ENCODE measurements at places on chromosomes 3 and 15.

- no peak for DNase-seq
These were observed 86.6 kb downstream of the EDEM1 start for GRCh38 chr3:5274091-5274490.

DNA sequence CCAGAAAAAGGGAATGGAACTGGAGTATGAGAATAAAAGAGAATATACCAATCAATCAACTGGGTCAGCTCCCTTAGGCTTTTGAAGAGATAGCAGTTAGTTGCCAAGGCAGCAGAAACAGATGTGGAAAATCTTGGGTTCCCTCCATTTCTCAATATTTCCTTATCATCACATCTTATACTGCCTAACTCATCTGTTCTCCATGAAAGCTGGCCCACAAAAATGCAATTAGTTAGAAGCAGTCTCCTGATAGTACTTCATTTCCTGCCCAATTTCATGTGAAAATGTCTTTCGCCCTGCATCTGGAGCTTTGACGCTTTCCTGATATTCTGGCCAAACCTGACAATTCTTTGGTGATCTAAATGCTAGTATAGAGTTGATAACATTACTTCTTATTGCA is 30.1 kb upstream of the SPTSSB start:
- peak; percentile 35 for DNase-seq

DNA sequence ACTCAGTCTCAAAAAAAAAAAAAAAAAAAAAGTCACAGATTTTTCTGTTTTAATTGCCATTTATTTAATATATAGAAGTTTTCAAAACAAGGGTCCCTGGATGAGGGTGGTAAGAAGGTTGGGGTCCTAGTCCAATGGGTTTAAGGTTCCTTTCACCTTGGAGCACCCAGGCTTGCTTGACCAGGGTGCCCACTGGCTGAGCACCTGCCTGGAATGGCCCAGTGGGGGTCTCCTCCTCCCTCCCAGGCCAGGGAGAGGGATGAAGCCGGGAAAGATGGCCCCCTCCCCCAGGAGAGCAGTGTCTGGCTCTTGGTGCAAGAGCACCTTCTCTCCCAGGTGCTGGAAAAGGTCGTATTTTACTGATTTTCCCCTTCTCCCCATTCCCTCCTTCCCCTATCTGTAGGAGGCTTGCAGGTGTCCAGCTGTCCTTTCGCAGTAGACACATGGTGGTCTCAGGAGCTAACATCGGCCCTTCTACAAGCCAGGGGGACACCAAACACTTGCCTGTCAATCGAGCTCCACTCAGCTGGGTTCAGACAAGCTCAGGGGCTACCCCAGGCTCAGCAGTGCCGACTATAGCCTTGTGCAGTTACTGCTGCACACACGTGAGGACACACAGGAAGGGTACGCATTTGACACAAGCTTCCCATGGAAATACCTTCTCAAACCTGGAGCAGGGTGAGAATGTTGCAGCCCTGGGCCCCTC is 112.3 kb upstream of the KLF13 start:
- DNase-seq = no peak

DNA sequence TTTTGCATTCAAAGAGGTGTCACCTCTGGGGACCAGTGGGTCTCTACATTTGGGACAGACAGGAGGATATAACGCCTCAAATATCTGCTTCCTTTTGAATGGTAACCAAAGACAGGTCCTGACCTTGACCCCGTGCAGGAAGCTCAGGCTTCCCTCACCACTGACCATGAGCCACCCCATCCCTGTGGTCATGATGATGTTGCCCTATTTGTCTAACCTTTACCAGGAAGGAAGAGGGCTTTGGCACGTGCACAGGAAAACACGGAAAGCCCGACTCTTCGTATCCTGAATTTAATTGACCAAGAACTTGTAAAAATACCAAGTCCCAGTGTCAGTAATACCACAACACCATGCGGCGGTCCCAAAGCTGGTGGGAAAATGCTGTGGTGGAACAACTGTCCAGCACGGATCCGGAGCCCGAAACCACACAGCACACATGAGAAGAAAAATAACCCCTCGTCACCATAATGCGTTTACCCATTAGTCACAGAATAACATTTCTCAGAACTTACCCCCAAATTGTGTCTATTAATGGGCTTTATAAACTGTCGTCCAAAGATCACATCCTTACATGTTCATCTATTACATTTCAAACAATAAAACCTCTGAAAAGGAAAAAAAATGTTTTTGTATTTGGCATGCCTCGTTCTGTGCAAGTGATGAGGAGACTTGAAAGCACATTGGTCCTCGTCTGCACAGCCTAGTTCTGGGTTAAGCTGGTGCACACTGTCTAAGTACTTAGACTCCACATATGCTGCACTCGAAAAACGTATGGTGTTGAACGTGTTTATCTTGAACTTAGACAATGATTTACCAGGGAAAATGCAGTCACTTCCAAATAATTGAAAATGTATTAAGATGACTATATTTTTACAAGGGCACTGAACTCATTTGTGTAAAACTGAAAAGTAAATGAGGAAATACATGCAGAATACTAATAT is 118.9 kb upstream of the IGF1R start:
- peak; percentile 26 for DNase-seq

- no peak for DNase-seq
These were observed 48.0 kb upstream of the UTS2B start for GRCh38 chr3:191378142-191378812.

GRCh38 chr3:125211523-125212090 is 941 bp downstream of the SLC12A8 start:
- DNase-seq = no peak

DNA sequence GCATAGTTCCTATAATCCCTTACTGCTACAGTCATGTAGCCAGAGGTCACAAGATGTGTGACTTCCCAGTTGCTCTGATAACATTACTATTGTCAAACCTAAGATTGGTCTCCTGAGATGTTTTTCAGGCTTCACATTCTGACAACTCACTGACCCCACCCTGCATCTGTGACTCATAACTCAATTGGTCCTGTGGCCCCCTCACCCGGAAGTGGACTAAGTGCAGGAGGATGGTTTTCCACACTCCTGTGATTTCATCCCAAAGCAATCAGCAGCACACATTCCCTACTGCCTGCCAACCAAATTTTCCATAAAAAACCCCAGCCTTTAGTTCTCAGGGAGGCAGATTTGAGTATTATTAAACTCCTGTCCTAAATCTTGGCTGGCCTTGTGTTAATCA is 564.9 kb upstream of the ZNF385D start:
- peak; percentile 15 for DNase-seq

DNA sequence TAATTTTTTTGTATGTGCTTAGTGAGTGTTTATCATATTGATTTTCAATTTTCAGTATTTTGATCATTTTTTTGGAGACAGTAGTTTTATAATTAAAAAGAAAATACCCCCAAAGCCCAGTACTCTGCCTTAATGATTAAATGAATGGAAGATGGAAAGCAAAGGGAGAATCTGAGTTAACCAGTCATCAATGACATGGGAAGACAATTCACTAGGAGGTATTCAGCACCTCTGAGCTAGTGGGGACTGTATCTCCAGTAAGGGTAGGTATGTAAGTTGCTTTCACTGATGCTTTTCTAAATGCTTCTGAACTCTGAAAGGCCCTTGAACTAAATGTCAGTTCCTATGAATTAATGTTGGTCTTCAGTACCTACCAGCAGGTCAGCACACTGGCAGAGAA is 590.4 kb upstream of the DPPA4 start:
- peak; percentile 21 for DNase-seq

DNA sequence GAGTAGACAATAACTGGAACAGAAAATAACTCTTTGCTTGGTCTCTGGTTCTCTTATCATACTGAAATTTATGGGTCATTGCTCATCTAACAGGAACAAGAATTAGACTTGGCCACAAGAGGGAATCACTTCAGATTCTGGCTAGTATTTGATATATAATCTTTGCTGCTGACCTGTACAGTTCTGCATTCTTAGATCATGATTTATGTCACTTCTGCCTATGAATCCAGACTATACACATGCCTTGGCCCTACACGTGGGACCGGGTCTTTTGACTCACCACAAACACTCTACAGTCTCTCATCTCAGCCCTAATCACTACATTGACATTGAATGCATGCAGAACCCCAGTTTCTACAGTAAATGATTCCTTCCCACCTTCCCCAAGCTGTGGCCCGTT is 162.5 kb upstream of the SOX2 start:
- DNase-seq = no peak

GRCh38 chr15:60093273-60094067 is 89.4 kb downstream of the FOXB1 start:
- DNase-seq = no peak

GRCh38 chr15:79442911-79443310 is 10.8 kb downstream of the MINAR1 start:
- DNase-seq = no peak

DNA sequence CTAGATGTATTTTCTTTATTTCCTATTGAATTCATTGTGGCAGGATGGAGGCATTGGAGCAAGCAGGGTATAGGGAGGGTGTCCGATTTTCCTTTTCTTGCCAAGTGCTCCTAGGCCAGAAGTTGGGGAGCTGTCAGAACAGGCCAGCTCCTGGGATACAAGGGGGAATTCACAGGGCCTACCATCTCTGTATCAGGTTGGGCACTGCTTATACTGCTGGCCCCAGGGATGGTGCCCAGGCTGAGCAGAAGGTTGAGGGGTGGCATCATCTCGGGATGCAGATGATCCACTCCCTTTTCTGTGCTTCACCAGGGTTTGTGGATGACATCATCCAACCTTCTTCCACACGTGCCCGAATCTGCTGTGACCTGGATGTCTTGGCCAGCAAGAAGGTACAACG is 79.5 kb downstream of the PCCB start:
- no peak for DNase-seq

- no peak for DNase-seq
These were observed 176.5 kb downstream of the MEX3B start for GRCh38 chr15:81869161-81869954.

- no peak for DNase-seq
These were observed 258.5 kb upstream of the TLE3 start for GRCh38 chr15:70356062-70356860.

GRCh38 chr3:160027541-160028195 is 39.0 kb downstream of the IL12A start:
- DNase-seq = peak; percentile 74

DNA sequence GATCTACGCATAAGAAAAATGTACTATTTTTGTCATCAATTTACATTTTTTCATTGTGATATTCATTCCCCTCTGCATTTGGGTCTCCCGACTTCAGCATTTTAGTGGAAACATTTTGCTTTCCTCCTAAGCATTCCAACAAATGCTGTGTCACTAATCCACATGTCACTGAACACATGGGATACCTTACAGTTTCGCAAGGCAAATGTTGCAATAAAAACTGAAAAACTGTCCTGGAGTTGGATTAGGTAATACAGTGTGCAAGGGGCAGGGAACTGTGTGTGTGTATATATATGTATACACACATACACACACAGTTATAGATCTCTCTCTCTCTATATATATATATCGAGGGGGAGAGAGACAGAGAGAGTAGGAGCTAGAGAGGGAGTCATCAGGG is 632.2 kb downstream of the MAGI1 start:
- DNase-seq = peak; percentile 17

DNA sequence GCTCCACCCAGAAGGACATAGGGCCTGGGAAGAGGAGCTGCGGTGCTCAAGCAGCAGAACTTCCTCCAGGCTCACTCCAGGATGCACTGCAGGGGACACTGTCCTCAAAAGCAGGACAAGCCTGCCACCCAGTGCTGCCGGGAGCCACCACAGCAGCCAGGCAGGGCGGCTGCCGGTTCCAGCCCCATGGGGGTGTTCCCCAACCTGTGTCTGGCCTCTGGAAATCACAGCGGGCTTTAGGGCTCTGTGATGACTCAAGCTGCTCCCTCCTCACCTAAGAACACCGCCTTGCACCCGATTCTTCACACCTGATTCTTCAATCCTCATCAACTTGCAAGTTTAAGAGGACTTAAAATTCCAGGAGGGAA is 71.9 kb upstream of the SLC6A11 start:
- DNase-seq = peak; percentile 28

GRCh38 chr15:60070838-60071493 is 66.9 kb downstream of the FOXB1 start:
- DNase-seq = peak; percentile 84

GRCh38 chr3:63908081-63908736 is 4.0 kb downstream of the SCAANT1 start:
- peak; percentile 25 for DNase-seq

- DNase-seq = no peak
These were observed 231.0 kb upstream of the WNT5A start for GRCh38 chr3:55718074-55718473.

GRCh38 chr3:125147491-125147820 is 65.1 kb downstream of the SLC12A8 start:
- DNase-seq = no peak

GRCh38 chr3:190444576-190445145 is 5.0 kb downstream of the TMEM207 start:
- DNase-seq = peak; percentile 8

DNA sequence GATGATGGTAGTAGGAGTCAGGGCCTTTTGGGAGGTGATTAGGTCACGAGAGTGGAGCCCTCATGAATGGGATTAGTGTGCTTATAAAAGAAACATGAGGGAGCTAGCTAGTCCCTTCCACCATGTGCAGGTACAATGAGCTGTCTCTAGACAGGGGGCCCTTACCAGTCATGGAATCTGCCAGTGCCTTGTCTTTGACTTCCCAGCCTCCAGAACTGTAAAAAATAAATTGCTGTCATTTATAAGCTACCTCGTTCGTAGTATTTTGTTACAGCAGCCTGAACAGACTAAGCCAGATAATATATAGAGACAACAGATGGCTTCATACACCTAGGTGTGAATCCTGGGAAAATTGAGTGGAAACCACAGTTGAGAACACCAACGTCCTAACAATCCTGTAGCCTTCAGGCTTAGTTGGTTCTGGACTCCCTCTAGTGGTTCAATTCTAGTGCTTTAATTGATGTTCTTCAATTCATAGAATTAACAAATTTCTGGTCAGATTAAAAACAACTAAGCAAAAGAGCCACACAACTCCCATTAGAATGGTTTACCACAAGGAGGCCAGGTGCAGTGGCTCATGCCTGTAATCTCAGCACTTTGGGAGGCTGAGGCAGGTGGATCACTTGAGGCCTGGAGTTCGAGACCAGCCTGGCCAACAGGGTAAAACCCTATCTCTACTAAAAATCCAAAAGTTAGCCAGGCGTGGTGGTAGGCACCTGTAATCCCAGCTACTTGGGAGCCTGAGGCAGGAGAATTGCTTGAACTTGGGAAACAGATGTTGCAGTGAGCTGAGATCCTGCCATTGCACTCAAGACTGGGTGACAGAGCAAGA is 21.3 kb upstream of the GATM start:
- peak; percentile 68 for DNase-seq

DNA sequence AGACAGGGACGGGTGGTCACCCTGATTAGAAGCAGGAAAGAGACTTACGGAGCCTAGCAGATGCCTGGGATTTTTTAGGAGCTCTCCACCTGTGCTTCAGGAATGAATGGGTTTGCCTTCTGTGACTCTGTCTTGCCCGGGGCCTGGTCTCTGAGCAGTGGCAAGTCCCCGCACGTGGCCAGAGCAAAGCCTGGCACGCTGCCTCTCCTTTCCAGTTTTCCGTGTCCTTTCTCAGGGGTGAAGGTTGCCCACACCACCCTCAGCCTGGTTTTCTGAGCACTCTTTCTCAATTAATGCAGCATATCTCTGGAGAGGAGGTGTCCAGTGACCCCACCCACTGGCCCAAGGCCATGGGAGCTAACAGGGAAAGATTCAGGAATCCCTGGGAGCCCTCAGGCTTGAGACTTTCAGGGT is 14.5 kb upstream of the CHST14 start:
- no peak for DNase-seq
